CD4-positive, alpha-beta T cell treated with Interleukin-1 beta for 1 hour (primary cell): ENCODE measurements at places on chromosomes 11 and 22.

DNA sequence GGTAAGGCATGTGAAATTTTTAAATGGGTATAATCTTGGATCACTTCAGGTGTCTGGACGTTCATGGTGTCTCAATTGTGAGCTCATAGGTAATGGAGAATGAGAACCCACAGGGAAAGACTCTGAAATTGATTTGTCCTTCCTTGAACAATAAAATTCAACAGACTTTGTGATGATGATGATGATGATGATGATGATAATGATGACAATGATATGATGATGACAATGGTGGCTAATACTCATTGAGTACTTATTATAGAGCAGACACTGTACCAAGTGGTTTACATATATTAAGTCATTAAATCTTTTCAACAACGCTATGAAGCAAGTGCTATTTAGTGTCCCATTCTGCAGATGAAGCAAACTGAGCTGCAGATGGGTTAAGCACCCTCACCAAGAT is 86.6 kb upstream of the BDNF start:
- no peak for DNase-seq

- no peak for DNase-seq
Observed at GRCh38 chr11:119940401-119940976, 197.4 kb downstream of the TRIM29 start.

GRCh38 chr11:92249156-92249753 is 24.6 kb downstream of the FAT3 start:
- DNase-seq, result no peak

GRCh38 chr22:35430897-35431322 is 31.0 kb downstream of the MCM5 start:
- peak; percentile 63 for DNase-seq

DNA sequence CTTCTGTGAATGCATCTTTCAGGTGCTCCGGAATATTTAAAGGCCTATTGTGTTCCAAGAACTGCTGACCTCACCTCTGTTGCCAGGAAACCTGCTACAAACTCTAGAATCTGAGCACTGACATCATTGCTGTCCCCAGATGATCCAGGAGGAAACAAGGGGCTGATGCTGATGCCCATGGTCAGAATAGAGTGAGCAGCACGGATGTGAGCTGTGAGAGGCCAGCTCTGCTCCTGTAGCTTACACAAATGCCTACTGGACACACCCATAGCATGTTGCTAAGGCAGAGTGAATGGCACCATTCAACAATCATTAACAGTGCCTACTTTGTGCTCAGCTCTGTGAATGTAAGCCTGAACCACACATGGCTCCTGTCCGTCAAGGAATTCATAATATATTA is 276.7 kb upstream of the API5 start:
- DNase-seq, result no peak

DNA sequence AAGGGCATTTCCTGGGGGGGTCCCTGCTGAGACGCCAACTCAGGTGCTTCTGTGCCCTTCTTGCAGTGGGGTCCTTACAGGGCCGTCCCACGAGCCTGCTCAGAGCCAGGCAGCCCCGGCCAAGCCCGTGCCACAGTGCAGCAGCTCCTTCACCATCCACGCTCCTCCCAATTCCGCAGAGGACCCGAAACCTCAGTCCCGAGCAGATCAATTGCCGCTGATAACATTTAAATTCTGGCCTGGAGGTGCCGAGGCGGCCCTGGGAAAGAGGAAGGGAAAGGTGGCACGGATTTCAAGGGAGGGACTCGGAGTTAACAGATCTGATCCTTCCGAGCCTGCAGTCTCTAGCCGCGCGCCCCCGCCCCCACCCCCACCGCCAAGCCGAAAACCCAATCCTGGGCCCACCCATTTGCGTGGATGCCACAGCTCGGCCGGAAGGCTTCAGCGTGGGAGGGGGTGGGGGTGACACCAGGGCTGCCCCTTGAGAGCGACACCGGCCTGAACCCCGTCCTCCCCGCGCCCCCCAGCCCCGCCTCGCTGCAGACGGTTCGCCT is 32.3 kb upstream of the JAM3 start:
- no peak for DNase-seq

DNA sequence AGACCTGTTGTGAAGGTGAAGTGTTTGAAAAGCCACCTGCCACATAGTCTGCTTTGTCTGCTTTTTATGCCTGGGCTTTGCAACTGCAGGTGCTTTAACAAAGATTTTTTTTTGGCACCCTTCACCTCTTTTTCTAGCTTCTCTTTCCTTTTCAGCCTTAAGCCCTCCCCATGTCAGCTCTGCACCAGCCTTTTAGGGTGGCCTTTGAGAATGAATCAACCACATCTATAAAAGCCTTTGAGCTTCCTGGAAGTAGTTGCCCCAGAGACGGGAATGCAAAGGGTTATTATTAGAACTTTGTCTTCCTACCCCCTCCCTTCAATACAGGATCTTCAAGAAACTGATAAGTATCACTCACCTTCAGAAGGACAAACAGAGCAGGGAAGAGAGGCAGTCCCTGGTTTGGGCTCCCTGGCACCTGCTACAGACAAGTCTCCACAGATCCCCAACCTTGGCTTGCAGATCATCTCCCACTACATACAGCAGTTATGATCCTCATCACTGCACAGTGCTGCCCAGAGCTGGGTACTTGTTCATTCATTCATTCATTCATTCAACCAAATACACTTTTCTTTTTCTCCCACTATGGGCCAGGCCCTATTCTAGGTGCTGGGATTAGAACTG is 8.0 kb downstream of the PVALB start:
- DNase-seq, result no peak

- DNase-seq, result no peak
Observed at GRCh38 chr11:11532574-11532973, 89.2 kb downstream of the GALNT18 start.

DNA sequence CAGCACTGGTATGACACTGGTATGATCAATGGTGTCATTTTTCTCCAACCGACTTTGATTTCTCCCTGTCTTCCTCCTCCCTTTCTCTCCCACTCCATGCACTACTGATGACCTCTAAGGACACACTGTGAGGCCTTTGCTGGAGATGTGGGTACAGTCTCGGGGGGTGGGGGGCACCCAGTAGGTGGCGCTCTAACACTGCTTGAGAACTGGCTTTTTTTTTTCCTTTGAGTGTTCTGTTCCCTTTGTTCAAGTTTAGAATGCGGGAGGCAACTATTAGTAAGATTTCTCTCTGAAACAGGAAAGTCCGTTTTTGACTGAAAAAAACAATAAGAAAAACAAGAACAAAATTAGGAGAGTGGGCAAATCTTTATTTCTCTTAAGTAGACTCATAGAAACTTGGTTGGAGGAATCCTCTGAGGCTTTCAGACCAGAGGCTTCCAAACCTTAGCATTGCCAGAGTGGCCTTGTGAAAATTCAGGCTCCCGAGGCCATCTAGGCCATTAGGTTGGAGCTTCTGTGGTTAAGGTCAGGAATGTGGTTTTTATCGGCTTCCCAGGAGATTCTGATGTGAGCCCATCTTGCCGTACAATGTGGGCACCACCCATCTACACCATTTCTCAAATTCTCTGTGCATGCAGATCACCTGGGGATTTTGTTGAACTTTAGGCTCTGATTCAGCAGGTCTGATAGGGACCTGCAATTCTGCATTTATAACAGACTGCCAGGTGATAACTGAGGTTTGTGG is 43.2 kb downstream of the PANX1 start:
- no peak for DNase-seq

- DNase-seq, result no peak
Observed at GRCh38 chr11:68463714-68464113, 3.2 kb downstream of the PPP6R3 start.

GRCh38 chr11:58742140-58742539 is 10.4 kb upstream of the GLYAT start:
- no peak for DNase-seq

- no peak for DNase-seq
Observed at GRCh38 chr11:80846979-80847378, 1406.1 kb upstream of the TENM4 start.

DNA sequence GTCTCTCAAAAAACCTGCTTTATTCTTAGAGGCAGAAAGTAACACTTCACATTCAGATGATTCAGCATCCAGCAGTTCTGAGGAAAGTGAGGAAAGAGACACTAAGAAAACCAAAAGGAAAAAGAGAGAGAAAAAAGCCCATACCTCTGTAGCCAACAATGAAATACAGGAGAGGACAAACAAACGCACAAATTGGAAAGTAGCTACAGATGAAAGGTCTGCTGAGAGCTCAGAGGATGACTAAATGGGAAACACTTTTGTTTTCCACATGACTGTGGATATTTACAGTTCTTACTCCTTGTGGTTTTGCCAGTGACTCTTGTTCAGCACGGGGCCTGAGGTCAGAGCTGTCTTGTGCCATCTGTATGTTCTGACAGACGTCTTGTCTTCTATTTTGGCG is 3.8 kb downstream of the TIMM8B start:
- no peak for DNase-seq

GRCh38 chr11:65788821-65789220 is 2.0 kb downstream of the OVOL1 start:
- DNase-seq, result no peak

- DNase-seq, result no peak
Observed at GRCh38 chr22:20175597-20175900, 24.7 kb upstream of the CCDC188 start.

DNA sequence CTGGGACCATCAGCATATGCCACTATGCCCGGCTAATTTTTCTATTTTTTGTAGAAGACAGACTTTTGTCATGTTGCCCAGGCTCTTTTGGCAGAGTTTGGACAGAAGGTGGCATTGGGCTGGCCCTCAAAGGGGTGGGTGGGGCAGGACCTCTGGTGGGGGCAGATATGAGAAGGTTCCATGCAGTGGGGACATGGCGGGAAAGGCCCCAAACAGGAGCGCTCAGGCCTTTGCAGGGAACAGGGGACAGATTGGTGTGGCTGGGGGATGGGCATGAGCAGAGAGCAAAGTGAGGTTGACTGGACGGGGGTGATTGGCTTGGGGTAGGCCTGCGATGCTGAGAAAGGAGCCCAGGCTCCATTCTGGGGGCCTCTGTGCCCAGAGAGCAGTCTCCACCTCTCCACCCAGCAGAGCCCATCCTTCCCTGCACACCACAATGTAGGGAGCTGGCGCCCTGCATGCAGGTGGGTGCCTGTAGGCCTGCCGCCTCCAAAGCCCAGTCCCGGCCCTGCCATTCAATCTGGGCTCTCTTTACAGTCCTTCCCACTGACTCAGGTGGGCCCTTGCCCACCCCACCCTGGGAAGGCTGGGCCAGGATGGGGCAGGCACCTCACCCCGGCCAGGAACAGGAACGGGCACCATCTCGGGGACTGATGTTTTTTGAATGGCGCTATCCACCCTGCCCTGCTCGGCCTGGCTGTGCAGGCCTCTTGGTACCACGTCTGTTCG is 98.7 kb downstream of the MORC2 start:
- no peak for DNase-seq

- DNase-seq, result no peak
Observed at GRCh38 chr22:27310966-27311697, 490.4 kb downstream of the MN1 start.

DNA sequence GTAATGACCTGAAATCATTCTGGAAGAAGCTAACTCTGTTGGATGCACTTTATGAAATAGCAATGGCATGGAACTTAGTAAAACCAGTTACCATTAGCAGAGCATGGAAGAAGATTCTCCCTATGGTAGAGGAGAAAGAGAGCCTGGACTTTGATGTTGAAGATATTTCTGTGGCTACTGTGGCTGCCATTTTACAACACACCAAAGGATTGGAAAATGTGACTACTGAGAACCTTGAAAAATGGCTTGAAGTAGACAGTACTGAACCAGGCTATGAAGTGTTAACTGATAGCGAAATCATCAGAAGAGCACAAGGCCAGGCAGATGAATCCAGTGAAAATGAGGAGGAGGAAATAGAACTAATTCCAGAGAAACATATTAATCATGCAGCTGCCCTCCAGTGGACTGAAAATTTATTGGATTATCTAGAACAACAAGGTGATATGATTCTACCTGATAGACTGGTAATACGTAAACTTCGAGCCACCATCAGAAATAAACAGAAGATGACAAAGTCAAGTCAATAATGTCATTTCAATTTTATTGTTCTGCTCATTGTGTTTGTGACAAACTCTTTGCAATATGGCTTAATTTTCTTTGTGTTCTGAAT is 2.0 kb downstream of the JRKL start:
- no peak for DNase-seq

GRCh38 chr22:50605002-50605612 is 4.5 kb downstream of the MAPK8IP2 start:
- no peak for DNase-seq

GRCh38 chr11:2166091-2166851 is 5.3 kb upstream of the INS start:
- DNase-seq, result peak; percentile 32

- no peak for DNase-seq
Observed at GRCh38 chr22:43174941-43175531, 11.9 kb downstream of the TTLL12 start.

DNA sequence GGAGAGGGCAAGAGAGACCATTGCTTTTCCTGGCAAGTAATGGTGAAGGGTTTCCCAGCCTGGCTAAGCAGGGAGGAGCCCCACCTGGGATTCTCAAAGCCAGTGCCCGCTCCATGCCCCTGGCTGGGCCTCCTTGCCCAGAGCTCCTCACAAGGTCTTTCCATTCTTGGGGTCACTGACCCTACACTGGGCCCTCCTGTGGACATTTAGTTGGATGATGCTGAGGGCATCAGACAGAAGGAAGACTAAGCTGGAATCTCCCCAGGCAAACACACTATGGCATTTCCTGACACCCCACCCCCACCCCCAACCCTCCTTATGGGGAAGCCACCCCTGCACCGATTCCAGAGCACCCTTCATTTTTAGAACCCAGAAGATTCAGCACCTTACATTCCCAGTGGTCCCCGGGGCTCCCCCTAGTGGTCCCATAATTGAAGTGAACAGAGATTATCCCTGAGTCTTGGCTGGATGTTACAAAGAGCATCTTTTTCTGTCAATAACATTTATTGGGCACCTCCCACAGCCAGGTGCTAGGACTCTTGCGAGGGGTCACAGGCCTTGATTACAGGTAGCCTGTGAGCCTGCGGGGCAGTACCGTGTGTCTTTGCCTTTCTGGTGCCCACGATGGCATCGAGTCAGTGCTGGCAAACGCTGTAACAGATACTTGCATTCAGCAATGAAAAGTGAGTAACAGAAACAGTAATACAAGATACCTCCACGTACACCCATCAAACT is 548.5 kb downstream of the BUD13 start:
- peak; percentile 7 for DNase-seq

DNA sequence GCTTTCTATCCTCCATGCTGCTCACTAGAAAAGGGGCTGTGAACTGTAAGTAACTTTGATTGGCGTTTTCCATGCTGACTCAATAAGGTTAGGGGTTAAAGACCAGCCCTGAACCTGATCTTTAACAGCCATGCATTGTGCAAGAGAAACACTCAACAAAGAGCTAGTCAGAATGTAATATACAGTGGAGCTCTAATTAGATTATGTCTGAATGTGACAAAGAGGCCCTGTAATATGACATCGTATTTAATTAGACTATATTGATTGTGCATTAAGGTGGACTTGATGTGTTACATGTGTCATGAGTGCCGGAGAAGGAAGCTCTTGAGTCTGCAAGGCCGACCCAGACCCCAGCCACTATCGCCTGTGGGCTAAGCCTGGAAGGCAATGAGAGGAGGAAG is 70.5 kb downstream of the PKNOX2 start:
- DNase-seq, result no peak

DNA sequence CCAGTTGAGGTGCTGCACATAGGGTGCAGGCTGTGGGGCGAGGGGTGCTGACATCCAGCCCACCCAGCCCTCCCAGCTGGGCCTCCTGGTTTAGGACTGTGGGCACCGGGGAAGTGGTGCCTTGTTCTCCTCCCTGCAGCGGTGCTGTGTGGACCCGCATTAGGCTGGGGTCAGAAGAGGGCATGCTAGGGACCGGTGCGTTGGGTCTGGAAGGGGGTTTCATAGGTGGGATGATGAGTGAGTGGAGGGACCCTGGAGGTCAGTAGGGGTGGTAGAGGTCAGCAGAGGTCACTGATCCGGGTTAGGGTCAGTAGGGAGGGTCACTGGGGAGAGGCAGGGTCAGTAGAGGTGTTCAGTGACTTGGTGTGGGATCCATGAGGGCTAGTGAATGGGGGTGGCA is 6.7 kb upstream of the MYBPC3 start:
- no peak for DNase-seq
